ELR (cell line): ENCODE measurements at places on chromosomes 6 and 20.

GRCh38 chr6:31575335-31575901, at the start of gene TNF:
Gene TNF (plus strand): TSS chr6:31575565. CDS start chr6:31575742, 177 bp downstream.
- no peak for DNase-seq

DNA sequence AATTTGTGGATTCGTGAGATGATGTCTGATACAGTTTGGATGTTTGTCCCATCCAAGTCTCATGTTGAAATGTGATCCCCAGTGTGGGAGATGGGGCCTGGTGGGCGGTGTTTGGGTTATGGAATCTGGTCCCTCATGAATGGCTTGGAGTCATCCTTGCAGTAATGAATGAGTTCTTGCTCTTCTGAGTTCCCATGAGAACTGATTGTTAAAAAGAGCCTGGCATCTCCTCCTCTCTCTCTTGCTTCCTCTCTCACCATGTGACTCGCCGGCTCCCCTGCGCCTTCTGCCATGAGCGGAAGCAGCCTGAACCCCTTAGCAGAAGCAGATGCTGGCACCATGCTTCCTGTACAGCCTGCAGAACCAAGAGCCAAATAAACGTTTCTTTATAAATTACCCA, 30.5 kb upstream of the RPP40 start:
- DNase-seq = no peak

DNA sequence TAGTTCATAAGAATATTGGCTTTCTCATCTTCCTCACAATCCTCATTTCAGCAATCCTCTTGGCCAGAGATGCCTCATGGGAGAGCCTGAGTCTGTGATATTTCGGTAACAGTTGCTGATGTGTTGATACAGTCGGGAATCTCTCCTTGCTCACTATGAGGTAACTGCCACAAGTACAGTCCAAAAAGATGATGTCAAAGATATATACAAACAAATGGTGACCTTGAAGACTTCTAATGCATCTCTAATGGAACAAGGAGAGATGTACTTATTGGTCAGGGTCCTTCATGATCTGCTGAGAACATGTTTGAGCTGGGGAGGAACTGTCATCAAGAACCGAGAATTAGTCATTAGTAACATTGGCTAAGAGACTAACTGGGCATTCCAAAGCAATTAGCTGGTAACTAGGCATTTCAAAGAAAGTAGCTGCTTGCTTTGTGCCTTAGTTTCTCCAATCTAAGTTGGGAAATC, 56.1 kb downstream of the FILIP1 start:
- peak; percentile 82 for DNase-seq

- DNase-seq = no peak
These were observed 18.0 kb downstream of the MRPL14 start for GRCh38 chr6:44109212-44109611.

- peak; percentile 5 for DNase-seq
These were observed 11.9 kb upstream of the CNR1 start for GRCh38 chr6:88177961-88178464.

- peak; percentile 20 for DNase-seq
These were observed 103.0 kb downstream of the EDN3 start for GRCh38 chr20:59403261-59403961.

- no peak for DNase-seq
These were observed at the start of gene NPBWR2 for GRCh38 chr20:64106981-64107735. Gene NPBWR2 (minus strand): TSS chr20:64107565. CDS start chr20:64106831, 734 bp downstream.
